ENCODE measurements at places on chromosomes 7 and 10. TPM values are rescaled to one million over a fixed set of nuclear protein-coding genes. Genes with fewer than 3 reads are reported as not detected.

GRCh38 chr10:33012306-33012705, 54.3 kb upstream of the ITGB1 start:
- H3K27me3 ChIP-seq, result no peaks in the 10 kb centered on the region
- no peaks in the 10 kb centered on the region for H3K4me1 ChIP-seq

DNA sequence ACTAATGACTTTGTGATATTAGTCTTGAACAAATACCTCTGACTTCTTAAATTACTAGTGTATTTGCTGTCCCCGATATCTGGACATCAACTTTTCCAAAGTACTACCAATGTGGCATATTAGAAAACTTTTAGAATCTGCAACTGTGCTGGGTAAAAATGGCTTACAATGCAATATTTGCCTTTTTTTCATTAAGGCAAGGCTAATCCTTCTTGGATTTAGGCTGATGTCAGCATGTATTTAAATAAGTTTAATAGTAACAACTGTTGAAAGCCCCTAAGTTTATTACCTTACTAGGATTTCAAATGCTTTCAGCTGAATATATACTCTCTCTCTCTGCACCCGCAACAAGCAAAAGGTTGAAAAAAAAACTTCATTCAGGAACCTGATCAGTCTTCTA, 1232.3 kb downstream of the REEP3 start:
- no peak overlapping the region for H3K4me3 ChIP-seq
- no peak for DNase-seq
- H3K4me1 ChIP-seq, result no peaks in the 10 kb centered on the region
- H3K27ac ChIP-seq, result no peak overlapping the region
- H3K27me3 ChIP-seq, result no peaks in the 10 kb centered on the region

DNA sequence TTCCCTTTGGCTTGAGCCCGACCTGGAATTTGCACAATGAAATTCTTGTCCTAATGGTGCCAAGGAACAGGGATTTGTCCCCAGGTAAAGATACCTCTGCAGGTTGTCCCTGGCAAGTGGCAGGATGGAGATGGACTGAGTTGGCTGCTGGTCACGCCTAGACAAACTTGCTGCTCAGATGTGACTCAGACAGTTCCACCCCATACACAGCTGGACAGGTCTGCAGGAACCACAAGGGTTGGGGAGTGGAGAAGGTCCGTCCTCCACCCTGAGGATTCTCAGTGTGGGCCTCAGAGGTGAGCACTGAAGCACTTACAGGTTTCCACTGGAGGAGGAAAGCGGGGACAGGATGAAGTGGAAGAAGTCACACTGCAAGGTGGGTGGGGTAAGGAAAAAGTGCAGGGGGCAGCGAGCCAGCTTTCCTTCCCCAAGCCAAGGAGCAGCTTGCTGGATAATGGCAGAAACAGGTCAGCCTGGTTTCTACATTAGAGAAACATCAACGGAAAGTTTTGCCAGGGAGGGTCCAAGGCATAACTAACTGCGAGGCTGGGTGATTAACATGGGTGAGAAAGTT, 20.5 kb downstream of the ITPRIP start:
- peaks cover 82% of the 10 kb centered on the region for H3K4me1 ChIP-seq
- H3K4me3 ChIP-seq, result no peak overlapping the region
- H3K36me3 ChIP-seq, result peaks cover 30% of the 10 kb centered on the region

DNA sequence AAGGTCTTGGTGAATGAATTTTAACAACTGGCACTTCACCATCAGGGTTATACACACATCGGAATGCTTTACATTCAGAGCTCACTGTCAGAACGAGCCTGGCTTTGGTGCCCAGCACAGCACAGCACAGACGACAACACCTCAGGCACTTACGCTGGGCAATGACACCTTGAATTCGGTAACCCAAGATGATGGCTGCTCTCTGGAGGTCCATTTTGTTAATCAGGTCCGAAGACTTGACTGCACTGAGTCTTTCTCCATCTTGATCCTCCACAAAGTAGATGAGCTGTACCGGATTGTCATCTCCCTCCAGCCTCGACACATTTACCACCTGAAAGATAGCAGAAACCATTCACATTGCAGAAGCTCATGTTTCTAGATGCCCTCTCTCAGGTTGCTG, 82.4 kb downstream of the KIAA1549 start:
- no peak overlapping the region for H3K4me3 ChIP-seq
- DNase-seq, result no peak
- no peaks in the 10 kb centered on the region for H3K27me3 ChIP-seq
- no peaks in the 10 kb centered on the region for H3K36me3 ChIP-seq
- H3K27ac ChIP-seq, result no peak overlapping the region
- no peaks in the 10 kb centered on the region for H3K4me1 ChIP-seq

GRCh38 chr10:77873536-77874380, 52.8 kb downstream of the DLG5 start:
- H3K36me3 ChIP-seq, result no peaks in the 10 kb centered on the region
- DNase-seq, result no peak
- H3K4me1 ChIP-seq, result no peaks in the 10 kb centered on the region
- no peak overlapping the region for H3K4me3 ChIP-seq

DNA sequence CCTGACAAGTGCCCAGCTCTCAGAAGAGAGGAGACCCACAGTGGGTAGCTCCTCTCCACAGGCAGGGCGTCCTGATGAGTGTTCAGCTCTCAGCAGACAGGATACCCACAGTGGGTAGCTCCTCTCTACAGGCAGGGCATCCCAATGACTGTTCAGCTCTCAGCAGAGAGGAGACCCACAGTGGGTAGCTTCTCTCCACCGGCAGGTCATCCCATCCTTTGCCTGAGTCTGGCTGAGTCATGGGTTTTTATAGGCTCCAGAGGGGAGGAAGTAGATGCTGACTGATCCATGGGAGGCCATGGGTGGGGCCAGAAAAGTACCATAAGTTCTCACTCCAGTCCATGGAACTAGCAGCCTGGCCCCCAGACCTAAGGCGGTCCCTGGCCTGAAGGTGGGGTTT, 18.5 kb downstream of the CFAP70 start:
- H3K36me3 ChIP-seq, result no peaks in the 10 kb centered on the region
- H3K27me3 ChIP-seq, result no peaks in the 10 kb centered on the region
- no peak overlapping the region for H3K27ac ChIP-seq

DNA sequence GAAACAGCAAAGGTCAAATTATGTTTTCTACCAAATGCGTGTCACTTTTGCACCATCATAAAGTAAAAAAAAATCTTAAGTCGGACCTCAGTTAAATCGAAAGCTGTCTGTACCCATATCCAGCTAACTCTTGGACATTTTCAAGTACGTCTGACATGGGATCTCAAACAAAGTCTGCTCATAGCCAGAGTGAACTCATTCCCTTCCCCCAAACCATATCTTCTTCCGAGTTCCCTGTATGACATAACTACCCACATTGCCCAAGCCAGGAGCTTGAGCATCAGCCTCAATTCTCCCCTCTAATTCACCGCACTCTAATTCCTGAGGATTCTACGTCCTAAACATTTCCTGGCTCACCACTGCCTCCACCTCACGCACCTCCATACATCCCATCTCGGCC, 44.8 kb upstream of the TARP start:
- no peaks in the 10 kb centered on the region for H3K4me1 ChIP-seq
- no peak overlapping the region for H3K4me3 ChIP-seq
- no peak for DNase-seq
- H3K36me3 ChIP-seq, result no peaks in the 10 kb centered on the region
- H3K27ac ChIP-seq, result no peak overlapping the region
- H3K27me3 ChIP-seq, result no peaks in the 10 kb centered on the region

DNA sequence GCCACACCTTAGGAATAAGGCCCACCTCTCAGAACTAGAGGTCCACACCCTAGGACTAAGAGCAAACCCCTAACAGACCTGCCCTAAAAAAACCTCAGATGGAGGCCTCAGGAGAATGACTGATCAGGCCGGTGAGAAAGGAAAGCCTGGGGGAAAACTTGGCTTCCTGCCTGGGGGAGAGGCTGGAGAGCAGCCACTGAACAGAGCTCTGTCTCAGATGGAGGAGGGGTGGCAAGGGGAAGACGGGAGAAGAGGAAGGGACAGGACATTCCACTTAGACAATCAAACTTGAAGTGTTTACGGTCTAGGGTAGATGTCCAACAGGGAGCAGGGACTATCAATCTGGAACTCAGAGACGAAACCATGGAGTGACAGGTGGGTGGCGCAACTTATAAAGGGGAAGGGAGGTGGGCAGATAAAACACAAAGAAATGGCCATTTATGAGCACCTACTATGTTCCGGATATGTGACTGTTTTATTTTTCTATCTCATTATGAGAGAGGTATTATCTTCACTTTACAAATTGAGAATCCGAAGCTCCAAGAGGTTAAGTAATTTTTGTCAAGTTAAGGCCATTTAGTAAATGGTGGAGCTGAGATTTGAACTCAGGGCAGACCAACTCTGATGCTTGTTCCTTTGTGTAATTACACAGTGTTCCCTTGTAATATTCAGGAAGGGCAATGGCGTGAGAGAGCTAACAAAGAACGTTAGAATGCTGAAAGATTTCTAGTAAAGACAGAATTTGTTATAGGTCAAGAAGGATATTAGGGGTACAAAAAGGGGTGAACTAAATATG, 82.6 kb downstream of the DNMBP start:
- H3K4me1 ChIP-seq, result peaks cover 30% of the 10 kb centered on the region
- H3K27ac ChIP-seq, result peak overlapping the region; percentile 4
- H3K36me3 ChIP-seq, result no peaks in the 10 kb centered on the region
- H3K27me3 ChIP-seq, result no peaks in the 10 kb centered on the region

DNA sequence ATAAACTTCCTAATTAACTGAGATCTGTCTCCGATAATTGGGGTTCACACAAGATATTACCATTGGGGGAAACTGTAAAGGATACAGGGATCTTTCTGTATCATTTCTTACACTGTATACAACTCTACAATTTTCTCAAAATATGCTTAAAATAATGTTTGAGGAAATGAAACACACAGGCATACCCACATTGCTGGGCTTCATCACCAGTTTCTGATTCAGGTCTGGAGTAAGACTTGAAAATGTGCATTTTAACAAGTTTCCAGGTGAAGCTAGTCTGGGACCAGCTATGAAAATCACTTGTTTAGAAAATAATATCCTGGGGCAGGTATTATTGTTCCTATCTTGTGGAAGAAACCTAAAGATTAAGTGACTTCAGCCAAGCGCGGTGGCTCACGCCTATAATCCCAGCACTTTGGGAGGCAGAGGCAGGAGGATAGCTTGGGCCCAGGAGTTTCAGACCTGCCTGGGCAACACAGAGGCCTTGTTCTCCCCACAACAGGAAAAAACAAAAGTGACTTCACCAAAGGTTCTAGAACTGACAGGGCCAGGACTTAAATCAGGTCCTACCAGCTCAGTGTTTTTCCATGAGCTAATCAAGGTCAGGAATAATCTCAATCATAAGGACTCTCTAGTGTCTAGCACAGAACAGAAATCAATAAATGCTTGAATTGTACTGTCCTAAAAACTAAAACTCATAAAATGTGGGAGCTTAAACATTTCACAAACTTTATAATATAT, 12.6 kb downstream of the TOMM7 start:
- no peaks in the 10 kb centered on the region for H3K4me1 ChIP-seq
- peaks cover 23% of the 10 kb centered on the region for H3K36me3 ChIP-seq
- H3K27ac ChIP-seq, result no peak overlapping the region
- no peak for DNase-seq
- no peaks in the 10 kb centered on the region for H3K27me3 ChIP-seq

- no peaks in the 10 kb centered on the region for H3K27me3 ChIP-seq
- H3K36me3 ChIP-seq, result no peaks in the 10 kb centered on the region
Observed at GRCh38 chr10:78130966-78131710, 97.5 kb downstream of the RPS24 start.

DNA sequence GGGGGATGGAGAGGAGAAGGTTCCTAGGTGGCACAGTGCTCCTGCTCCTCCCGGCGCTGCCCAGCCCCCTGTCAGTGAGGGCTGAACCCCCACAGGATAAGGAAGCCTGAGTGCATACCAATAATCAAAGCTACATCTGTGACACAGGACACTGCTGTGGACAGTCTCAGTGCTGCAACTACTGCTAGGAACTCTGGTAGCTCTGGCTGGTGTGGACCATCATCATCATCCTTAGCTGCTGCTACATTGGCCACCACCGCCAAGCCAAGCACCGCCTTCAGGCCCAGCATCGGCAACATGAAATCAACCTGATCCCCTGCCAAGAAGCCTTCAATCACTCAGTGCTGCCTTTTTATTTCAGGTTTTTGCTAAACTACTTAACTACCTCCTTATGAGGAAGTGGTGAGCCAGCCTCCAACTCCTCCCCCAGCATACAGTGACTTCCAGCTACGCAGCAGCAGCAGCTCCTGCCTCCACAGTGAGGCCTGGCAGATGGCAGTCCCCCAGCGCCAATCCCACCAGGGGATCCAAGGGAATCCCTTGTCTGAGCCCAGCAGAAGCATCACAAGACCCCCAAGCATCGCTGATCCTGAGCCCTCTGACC, 32.1 kb upstream of the SLC26A4 start:
- no peaks in the 10 kb centered on the region for H3K4me1 ChIP-seq
- H3K36me3 ChIP-seq, result peaks cover 10% of the 10 kb centered on the region
- no peak for DNase-seq
- no peaks in the 10 kb centered on the region for H3K27me3 ChIP-seq
- H3K4me3 ChIP-seq, result no peak overlapping the region

DNA sequence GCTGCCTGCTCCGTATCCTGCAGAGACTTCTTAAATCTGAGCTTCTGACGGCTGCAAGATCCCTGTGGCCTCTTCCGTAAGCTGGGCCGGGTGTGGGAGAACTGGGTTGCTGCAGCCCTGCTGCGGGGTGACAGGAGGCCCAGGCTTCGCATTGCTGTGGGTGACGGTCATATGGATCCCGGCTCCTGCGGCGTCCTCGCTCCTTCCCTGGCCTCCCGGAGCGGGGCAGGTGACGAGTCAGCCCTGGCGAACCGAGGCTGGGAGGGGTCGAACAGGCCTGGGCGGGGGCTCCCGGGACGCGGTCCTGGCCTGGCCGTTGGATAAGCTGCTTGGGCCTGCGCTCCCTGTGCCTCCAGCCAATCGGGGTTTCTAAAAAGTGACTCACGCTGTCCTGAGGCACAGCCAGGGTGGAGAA, 7.8 kb upstream of the UBE2D1 start:
- H3K27me3 ChIP-seq, result no peaks in the 10 kb centered on the region
- H3K4me1 ChIP-seq, result no peaks in the 10 kb centered on the region
- peak; percentile 72 for DNase-seq
- no peaks in the 10 kb centered on the region for H3K36me3 ChIP-seq
- H3K27ac ChIP-seq, result no peak overlapping the region

- H3K27me3 ChIP-seq, result no peaks in the 10 kb centered on the region
- H3K27ac ChIP-seq, result no peak overlapping the region
- H3K4me1 ChIP-seq, result no peaks in the 10 kb centered on the region
- H3K4me3 ChIP-seq, result no peak overlapping the region
- H3K36me3 ChIP-seq, result no peaks in the 10 kb centered on the region
- no peak for DNase-seq
Observed at GRCh38 chr10:76382381-76382851, 951.0 kb downstream of the LRMDA start.

IL2RA gene
- 0.16 TPM for total RNA-seq

UCMA gene
- total RNA-seq, result not detected
